ENCODE measurements at places on chromosomes 7 and 10.

GRCh38 chr10:97347317-97347716 is 12.8 kb upstream of the FRAT2 start:
- DNase-seq = no peak

- DNase-seq = no peak
Observed at GRCh38 chr7:90564455-90564854, 31.7 kb upstream of the CDK14 start.

DNA sequence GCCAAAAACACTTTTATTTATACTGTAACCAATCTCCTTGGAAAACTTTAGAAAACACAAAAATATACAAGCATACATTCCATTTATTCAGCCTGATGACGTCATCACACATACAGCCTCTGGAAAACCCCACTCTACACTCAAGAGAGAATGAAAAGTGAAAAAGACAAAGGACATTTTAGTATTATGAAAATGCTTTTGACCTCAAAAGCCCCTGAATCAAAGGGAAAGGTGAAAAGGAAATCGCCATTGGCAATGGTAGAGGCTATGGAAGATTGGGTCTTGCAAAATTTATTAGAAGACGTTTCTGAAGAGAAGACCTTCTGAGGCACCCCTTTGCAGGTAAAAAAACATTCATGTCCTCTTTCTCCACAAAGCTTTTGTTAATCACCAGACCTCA is 82.9 kb upstream of the STRIP2 start:
- DNase-seq = no peak

DNA sequence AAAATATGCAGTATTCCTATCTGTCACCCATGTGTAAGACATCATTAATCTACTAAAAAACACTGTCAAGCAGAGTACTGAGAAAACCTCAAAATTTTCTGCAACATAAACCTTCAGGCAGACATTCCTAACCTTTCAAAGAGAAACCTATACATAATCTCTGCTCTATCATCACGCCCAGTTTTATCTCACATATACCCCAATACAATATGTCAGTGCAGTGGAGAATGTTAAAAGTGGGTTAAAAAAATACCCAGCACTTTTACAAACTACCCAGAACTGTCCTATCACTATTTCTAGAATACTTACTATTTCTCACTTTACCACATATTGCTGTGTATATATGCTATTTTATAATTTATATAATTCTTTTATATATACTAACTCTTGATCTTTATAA is 922.0 kb upstream of the SORCS1 start:
- no peak for DNase-seq

DNA sequence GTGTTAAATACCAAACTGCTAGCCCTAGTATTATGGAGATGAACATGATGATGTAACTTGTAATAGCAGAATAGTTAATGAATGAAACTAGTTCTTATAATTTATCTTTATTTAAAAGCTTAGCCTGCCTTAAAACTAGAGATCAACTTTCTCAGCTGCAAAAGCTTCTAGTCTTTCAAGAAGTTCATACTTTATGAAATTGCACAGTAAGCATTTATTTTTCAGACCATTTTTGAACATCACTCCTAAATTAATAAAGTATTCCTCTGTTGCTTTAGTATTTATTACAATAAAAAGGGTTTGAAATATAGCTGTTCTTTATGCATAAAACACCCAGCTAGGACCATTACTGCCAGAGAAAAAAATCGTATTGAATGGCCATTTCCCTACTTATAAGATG is 33.2 kb downstream of the SIRT1 start:
- DNase-seq = no peak

- no peak for DNase-seq
Observed at GRCh38 chr10:119483001-119483400, 59.5 kb downstream of the RGS10 start.

Data from left renal cortex interstitium (tissue), 4 donors.